Stimulated activated CD4-positive, alpha-beta T cell treated with anti-CD3 and anti-CD28 coated beads, TNF-alpha, amount 100 ng/mL, for 4 hours (primary cell): ENCODE measurements at places on chromosomes 12 and 14.

DNA sequence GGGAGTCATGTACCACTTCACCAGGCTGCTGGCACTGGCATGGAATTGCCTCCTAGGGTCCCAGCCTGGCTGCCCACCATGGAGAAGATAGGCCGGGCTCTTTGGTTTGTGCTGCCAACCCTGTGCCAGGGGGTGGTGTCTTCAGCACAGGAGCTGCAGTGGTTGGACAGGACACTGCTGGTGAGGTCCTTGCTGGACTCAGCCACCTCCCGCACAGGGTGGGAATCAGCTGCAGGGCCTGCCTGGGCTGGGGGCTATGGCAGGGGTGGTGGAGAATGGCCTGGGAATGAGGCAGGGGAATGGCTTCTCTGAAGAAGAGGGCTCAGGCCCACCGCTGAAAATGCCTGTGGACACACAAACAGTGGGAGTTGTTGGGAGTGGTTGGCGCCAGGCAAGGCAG, 70.6 kb upstream of the CAPRIN2 start:
- DNase-seq = no peak

- no peak for DNase-seq
Observed at GRCh38 chr14:23245282-23245681, 7.5 kb downstream of the RNF212B start.

DNA sequence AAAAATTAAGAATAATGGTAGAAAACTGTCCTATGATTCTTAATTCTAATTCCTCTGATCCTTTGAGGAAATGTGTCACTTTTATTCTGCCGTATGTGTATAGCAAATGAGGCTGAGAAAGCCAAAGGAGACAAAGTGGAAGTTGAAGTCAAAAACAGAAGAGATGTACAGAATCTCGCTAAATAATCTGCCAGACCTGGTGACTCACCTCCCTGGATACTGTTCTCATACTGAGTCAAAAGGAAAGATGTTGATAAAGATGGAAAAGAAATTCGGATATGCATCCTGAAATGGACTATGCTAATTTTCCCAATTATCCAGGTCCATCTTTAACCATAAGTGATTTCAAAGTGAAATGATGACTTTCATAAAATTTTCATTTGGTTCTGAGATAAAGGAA, 92.5 kb downstream of the DUSP6 start:
- no peak for DNase-seq

GRCh38 chr14:68962681-68963080, 16.4 kb downstream of the ACTN1 start:
- no peak for DNase-seq

- DNase-seq = no peak
Observed at GRCh38 chr12:44031472-44032185, 195.7 kb downstream of the TMEM117 start.

- DNase-seq = no peak
Observed at GRCh38 chr14:99205086-99205688, 66.8 kb downstream of the BCL11B start.

DNA sequence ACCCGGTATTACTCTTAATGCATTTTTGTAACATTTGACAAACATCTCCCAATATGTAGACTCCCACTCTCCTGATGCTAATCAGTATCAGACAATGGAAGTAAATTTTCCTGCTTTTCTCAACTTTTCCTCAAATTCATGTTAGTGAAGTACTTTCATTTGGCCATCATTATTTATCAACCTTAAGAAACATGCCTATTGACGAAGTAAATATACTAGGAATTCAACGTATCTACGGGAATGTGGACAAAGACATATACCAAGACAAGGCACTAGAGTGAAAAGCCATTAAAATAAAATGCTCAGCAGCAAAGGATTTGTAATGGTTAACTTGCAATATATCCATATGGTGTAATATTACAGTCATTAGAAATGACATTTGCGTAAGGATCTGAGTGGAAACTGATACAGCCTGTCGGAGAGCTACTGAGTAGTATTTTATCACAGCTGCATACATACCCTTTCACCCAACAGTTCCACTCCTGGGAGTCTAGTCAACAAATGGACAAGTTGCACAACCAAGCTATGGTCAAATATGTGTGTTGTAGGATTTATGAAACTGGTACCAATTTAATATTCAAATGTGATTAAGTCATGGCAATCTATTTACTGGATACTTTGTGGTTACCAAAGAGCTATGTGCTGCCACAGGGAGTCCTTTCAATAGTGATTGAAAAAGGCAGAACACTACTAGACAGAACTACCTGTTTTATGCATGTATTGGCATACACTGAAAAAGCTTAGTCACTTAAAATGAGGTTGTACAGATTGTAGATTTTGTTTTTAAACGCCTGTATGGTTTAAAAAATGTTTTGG, 26.5 kb downstream of the NUDT4 start:
- no peak for DNase-seq

- no peak for DNase-seq
Observed at GRCh38 chr12:38892087-38892786, 13.2 kb downstream of the CPNE8 start.

- no peak for DNase-seq
Observed at GRCh38 chr12:96404696-96405095, 4.5 kb upstream of the CDK17 start.

GRCh38 chr14:72027061-72027460, 94.8 kb downstream of the RGS6 start:
- DNase-seq = no peak
